ENCODE measurements at places on chromosomes 13 and 19.

GRCh38 chr13:27794921-27795717 lies 2.8 kb downstream of the GSX1 start:
- no peak for DNase-seq

DNA sequence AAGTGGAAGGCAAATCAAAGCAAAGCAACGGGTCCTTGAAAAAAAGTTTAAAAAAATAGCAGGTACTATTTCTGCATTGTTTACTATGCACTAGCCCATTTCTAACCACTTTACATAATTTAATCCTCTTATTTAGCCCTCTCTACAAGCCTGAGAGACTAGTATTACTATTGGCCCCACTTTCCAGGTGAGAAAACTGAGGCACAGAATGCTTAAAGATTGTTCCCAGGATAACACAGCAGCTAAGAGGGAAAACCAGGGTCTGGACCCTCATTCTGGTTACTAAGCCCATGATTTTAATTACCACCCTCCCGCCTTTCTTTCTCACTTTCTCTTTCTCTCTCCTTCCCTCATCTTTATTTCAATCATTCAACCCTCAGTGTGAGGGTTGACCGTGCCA lies 5.7 kb downstream of the ZSWIM9 start:
- no peak for DNase-seq

DNA sequence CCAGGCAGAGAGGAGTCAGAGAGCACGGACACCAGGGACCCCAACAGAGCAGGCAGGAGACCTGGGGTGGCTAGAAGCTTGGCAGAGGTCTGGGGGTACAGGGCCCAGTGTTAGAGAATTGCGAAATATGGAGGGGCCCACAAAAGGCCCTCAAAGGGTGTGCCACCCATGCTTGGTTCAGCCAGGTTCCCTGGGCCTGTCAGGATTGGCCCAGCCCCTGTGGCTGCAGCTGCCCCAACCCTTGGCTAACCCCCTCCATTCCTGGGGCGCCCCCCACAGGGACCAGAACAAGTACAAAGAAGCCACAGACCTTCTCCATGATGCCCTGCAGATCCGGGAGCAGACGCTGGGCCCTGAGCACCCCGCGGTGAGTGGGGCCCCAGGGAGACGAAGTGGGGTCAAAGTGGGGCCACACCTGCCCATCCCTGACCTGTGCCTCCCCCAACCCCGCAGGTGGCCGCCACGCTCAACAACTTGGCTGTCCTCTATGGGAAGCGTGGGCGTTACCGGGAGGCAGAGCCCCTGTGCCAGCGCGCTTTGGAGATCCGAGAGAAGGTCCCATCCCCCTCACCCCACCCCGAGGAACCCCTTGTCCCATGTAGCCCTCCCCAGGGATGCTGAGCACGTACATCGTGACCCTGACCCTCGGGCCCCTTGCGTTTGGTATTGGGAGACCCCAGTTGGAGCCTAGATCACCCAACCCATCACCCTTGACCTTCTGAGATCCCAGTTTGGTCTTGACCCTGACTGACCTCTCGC lies 8.0 kb downstream of the KLC3 start:
- DNase-seq, result no peak

DNA sequence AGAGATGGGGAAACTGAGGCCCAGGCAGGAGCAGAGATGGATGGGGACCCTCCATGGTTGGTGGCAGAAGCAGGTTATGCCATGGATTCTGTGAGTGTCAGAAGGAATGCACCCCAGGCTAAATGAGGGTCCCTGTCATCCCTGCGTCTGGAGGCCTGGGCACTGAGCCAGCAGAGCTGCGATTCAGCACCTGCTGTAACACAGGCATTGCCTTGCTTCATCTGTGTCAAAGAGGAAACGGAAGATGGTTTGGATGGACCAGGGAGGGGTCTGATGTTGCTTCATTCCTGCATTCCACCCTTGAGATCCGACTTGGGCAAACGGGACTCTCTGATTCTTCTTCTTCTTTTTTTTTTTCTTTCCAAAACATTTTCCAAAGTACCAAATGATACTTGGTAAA lies 1.2 kb downstream of the C5AR1 start:
- no peak for DNase-seq

- DNase-seq, result no peak
Observed at GRCh38 chr13:22227895-22228294, 557.0 kb downstream of the FGF9 start.

DNA sequence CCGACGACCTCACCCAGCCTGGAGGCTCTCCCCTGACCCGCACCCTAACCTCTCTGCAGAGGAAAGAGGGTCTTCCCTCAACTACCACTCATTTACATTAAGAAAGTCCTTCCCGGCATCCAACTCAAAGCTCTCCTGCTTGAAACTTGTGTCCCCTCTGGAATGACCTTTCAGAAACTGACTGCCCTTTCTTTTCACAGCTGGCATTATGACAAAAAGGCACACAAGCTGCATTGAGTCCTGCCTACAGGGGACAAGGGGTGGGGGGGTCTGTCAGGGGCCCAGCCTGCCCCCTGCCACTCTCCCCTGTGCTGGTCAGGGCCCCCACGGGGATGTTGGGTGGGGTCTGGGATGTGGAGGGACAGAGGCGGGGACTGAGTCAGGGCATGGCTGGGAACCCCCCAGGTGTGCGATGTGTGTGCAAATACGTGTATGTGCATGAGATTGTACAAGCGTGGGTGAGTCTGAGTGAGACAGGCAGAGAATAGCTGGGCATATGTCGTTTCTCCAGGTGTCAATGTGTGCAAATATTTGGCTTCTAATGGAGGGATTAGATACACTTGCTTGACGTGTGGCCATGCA lies 2.0 kb downstream of the COL5A3 start:
- no peak for DNase-seq

GRCh38 chr19:3270902-3271301 lies 46.4 kb downstream of the CELF5 start:
- DNase-seq, result peak; percentile 34

DNA sequence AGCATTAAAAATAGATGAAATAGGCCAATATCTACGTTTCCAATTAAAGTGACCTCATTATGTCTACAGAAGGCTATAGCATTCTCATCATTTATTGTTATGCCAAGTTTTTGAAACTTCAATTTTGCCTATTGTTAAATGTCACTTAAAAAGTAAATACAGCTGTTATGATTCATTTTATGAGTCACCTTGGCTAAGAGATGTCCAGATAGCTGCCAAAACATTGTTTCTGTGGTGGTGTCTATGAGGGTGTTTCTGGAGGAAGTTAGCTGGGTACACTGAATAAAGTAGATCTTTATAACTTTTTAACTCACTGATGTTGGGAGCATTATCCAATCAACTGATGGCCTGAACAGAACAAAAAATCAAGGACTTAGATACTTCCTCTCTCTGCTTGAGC lies 1209.7 kb upstream of the PCDH9 start:
- no peak for DNase-seq

GRCh38 chr19:34128558-34129250 lies 43.6 kb upstream of the LSM14A start:
- no peak for DNase-seq

DNA sequence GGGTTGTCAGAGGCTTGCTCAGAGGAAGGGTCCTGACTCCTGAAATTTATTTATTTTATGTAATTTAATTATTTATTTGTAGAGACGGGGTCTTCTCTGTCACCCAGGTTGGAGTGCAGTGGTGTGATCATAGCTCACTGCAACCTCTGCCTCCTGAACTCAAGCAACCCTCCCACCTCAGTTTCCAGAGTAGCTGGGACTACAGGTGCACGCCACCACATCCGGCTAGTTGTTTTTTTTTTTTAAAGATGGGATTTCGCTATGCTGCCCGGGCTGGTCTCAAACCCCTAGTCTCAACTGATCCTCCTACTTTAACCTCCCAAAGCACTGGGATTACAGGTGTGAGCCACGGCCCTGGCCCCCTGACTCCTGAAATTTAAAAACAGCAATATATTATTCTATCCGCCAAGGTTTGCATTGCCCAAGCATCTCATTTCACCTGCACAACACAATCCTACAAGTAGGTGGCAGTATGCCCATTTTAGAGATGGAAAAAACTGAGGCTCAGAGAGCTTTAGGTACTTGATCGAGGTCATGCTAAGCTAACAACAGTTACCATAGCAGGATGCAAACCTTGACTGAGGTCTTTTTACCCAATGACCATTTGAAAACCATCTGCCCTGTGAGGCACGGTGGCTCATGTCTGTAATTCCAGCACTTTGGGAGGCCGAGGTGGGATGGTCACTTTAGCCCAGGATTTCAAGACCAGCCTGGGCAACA lies 18.1 kb downstream of the ARHGEF18 start:
- DNase-seq, result peak; percentile 58

DNA sequence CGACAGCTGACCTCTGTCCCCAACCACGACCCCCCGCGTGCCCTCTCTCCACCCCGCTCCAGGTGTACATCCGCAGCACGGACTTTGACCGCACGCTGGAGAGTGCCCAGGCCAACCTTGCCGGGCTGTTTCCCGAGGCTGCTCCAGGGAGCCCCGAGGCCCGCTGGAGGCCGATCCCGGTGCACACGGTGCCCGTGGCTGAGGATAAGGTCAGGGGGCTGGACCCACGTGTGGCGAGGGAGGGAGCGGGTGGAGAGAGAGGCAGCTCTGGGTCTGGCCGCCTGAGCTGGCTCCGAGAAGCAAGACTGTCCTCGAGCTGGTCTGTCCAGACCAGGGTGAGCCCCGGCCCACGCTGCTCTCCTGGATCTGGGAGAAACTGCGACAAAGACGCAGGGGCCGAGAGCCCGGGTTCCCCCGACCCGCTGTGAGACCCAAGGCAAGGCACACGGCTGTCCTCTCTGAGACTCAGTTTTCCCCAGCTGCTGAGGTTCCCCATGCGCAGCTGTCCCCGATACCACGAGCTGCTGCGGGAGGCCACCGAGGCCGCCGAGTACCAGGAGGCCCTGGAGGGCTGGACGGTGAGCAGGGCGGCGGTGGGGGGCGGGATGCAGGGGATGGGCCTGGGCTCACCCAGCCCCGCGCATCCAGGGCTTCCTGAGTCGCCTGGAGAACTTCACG lies 1.5 kb downstream of the ACP4 start:
- no peak for DNase-seq

- no peak for DNase-seq
Observed at GRCh38 chr13:101146101-101146898, 270.0 kb downstream of the NALCN start.

DNA sequence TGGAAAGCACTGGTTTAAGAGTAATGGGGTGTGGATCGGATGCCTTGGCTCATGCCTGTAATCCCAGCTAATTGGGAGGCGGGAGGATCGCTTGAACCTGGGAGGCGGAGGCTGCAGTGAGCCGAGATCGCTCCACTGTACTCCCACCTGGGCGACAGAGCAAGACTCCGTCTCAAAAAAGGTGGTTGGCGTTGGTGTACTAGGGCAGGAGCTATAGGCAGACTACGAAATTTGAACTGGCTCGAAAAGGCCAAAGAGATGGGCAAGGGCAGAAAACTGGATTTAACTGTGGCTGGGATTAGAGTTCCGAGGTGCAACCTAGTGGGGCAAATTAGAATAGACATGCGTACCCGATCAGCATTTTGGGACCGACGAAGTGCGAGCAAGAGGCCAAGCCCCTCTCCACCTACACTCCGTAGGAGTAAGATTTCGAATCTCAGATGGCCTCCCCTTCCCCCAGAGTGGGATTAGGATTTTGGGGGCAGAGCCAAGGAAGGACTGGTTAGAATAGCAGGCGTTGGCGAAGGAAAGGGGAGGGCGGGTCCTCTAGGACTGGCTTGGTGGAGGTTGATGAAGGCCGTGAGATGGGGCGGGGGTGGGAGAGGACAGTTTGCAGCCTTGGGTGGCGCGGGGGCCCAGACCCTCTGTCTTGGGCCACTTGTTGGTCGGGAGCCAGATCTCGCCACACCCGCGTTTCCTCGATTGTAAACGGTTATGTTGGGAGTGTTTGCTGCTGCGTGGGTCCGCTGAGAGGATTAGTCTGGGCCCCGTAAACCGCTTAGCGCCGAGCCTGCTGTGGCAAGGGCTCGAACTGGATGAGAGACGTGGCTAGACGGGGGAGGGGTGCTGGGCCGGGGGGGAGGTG lies 2.0 kb upstream of the INAFM1 start:
- no peak for DNase-seq
